ENCODE measurements at places on chromosomes 5 and 9.

DNA sequence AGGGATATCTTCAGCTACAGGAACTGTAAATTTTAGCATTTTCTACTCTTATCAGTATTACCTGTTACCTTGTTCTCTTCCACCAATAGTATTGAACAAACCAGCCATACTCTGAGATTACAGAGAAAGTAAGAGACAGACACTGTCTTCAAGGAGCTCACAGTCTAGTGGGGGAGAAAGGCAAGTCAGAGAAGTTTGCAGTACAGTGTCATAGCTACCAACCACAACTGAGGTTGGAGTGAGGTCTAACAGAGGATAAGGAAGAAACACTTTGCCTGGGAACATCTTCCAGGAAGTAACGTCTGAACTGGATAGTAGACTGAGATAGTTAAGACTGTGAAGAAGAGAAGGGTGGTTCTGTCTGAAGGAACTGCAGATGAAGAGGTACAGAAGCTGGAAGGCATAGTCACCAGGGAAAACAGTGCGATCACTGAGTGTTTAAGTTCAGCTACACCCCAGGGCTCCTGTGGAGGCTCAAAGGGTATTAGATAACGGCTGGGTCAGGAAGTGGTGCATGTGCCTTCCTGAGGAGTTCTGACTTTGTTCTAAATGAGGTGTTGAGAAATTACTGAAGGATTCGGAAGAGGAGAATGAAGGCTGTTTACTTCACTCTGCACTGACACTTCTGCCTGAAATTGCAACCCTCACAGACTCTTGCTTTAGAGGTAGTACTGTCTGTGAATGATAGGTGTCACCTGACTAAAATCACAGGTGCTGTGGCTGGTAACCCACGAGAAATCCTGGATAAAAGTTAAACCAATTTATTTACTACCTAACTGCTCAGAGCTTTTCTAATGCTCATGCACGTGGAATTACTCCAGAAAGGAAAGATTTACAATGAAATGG, 841.6 kb downstream of the MAT2B start:
- no peak for DNase-seq

DNA sequence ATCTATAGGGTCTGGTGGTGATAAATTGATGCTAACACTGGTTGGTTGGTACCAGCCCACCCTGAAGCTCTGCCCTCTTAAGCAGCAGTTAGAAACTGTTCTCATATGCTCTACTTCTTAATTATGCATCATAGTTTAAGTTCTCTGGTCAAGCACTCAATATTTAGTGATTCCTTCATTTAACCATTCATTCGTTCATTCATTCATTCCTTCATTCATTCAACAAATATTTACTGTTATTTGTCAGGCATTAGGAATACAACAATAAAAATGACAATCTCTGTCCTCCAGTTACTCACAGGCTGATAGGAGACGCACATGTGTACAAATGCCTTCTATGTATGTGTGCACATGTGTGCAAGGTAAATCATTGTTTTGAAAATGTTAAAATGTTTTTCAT, 54.6 kb downstream of the TRIM32 start:
- DNase-seq = no peak

DNA sequence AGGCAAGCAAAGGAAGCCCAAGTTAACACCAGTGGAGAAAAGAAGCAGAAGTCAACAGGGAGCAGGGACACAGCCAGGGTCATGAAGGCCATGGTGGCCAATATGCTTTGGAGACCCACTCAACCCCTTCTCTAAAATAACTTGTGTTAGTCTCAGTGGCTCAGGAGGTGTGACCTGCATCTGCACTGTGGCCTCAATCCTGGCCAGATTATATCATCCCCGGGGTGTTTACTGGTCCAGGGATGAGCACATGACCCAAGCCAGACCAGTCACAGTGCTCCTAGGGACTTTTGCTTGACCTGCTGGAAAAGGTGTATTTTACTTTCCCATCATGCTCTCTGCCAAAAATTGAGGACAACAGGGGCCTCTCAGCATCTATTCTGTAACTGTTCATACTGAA, 105.2 kb downstream of the DPYSL3 start:
- DNase-seq = no peak

GRCh38 chr5:78639791-78640190, 8.8 kb downstream of the LHFPL2 start:
- DNase-seq = no peak

DNA sequence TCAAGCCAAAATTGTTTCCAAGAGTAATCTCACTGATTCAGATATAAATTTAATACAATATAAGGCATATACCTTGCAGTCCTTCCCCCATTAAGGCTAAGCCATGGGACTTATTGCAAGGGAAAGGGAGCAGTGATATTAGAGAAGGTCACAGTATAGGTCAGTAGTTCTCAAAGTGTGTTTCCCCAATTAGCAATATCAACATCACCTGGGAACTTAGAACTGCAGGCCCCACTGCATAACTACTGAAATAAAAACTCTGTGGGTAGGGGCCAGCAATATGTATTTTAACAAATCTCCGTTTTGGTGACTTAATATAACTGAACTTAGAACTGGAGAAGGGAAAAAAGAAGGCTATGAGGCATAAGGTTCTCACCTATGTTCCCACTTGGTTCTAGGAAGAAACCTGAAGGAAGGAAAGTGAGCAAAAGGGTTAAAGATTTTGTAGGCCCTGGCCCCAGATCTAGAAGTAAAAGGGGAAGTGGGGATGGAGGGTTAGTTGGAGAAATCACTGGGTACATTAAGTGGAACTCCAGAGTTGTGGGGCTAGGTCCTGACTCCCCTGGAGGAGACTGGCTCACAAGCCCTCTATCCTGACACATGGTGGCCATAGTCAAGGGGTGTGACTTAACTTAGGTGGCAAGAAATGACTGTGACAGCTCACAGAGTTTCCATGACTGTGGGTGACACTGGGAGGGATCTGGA, 40.7 kb downstream of the WDR36 start:
- DNase-seq = no peak

DNA sequence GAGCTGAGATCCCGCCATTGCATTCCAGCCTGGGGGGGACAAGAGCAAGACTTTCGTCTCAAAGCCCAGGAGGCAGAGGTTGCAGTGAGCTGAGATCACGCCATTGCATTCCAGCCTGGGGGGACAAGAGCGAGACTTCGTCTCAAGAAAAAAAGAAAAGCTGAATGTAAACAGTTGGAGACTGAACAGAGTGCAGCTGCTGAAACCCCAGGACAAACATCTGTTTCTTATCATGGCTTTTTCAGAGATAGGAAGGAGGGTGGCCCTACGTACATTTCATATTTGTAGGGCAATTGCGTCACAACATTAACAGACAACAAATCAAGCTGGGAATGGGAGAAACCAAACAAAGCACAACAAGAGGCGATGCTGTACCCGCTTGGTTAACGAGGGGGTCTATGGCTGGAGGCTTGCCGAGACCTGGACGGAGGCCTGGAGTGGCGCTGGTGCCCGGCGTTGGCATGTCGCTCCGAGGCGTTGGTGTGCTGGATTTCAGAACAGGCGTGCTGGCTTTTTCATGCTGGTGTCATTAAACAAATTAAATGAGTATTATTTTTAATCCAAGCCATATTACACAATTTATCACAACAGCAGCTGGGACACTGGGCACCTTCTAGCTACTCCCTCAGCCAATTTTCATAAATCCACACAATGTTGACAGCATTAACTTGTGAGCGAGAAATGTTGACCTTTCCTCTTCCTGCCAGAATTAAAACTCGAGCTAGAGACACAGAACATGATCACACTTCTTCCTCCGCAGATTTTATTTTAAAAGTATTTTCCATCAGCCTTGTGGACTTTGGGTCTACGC, 76.1 kb downstream of the TLE1 start:
- peak; percentile 89 for DNase-seq

DNA sequence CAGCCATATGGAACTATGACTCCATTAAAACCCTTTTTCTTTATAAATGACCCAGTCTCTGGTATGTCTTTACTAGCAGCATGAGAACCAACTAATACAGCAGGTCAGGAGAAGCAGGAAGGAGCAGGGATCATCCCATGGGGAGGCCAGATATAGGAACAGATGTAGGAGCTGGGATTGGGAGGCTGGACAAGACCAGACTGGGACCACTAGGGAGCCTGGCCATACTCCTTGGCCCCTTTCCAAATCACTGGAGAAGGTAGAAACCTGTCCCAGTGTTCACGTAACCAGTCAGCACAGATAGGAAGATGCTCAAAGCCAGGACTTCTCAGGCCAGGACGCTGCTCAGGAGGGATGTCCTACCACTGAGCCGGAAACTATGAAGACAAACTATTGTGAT, 95.5 kb downstream of the LMX1B start:
- DNase-seq = no peak

DNA sequence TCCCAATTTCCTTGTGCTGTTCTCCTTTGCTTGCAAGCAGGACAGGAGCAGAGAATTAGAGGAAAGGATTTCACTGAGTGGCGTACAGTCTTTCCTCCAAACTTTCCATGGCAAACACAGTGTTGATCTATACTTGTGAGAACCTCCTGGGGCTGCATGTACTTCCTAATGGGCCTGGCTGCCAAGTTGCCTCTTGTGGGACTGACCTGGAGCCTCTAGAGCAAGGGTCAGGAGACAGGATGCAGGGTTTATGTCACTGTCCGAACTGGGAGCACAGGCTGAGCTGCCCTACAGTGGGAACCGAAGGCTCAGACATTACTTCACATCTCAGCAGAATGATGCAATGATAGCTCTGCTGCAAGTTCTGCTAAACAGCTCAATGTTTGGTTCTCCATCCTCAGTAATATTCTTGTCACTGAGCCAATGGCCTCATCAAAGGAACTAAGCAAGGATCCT, 102.3 kb downstream of the ENC1 start:
- peak; percentile 96 for DNase-seq

DNA sequence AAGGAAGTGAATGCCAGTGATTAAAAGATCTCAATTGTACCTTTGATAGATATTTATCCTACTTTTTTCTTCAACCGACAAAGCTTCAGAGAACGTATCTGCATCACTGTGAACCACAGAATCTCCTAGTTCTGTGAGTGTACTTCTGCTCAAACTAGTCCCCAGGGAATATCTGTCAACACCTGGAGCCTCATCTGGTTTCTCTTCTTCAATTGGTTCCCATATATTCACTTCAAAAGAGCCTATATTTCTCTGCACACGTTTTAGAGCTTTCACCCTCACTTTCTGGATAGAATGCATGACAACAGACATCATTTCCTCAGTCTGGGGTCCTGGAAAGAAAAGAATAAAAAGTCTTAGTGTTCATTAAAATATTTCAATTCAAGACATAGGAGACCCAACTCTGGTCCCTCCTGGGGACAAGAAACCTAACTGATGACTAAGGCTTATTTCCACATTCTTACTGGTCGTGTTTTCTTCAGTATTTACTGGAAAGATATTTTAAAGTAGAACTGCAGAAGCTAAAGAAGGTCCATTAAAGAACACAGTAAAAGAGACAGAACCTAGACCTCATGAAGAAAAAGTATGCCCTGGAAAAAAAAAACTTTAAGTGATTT, 64.3 kb downstream of the CPLANE1 start:
- DNase-seq = no peak

DNA sequence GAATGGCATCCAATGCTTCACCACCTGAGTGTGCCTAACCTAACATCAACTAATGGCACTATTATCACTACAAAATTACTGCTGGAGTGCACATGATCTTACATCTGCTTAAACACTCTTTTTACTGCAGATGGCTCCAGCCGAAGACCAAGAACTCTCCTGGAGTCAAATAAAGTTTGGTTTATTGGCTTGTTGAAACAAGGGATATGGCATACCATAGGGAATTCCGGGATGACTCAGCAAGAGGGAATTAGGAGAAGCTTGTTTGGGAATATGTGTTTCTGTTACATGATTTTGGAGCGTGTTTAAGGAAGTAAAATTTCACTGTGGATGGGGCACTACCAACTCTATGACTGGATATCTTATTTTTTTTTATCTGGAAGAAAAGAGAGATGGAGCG, 872.6 kb downstream of the DTWD2 start:
- no peak for DNase-seq

GRCh38 chr5:80937584-80938356, 22.4 kb upstream of the RASGRF2 start:
- peak; percentile 40 for DNase-seq

DNA sequence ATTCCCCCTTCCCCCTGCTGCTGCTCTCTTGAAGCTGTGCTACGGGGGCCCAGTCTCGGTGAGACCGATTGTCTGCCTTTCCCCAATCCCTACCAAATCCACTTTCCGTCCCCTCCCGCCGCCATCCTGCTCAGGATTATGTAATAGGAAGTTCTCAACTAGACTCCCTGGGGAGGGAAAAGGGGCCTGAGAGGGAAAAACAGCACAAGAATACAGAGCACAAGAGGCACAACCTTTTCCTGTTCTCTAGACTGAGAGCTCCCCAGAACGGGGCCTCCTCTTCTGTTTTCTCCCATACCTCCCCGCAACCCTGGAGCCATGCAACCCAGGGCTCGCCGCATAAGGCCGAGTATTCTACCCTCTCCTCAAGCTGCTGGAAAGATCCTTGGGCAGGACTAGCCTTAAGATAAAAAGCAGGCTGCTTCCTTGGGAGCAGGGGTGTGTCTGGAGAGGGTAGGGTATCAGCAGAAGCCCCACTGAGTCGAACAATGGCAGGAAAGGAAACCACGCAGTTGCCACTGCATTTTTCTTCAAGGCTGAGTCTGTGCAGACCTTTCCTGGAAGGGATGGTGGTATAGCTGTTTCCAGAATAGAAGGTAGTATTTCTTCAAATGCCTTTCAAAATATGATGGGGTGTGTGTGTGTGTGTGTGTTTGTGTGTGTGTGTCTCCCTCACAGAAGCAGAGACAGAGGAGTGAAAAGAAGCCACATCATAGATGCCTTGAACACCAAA, 12.9 kb downstream of the MYORG start:
- no peak for DNase-seq

DNA sequence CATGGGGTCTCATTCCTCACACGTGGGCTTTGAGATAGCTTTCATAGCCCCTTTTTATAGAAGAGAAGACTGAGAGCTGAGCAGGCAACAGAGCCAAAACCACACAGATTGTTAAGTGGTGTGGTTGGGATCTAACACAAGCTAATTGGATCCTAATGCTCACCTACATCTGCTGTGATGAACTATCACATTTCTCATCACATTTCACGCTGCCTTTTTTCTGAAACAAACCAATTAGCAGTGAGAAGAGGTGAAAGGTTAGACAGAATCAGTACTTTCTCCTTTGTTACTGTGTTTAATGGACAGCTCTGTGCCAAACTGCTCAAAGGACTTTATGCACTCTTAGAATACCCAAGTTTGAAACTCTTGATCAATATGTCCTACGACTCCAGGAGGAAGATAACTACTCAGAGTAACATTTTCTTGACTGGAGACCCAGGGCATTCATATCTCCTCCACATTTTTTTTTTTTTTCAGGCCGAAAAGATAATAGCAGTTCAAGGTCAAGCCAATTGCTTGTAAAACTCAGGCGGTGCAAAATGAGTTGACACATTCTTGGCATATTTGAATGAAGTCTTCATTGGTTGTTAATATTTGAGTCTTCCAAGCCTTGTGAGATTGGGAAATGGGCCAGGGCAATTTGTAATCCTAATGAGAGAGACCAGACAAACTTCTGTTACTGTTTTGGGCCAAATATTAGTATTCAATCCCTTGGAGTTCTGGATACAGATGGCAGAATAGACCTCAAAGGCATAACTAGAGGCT, 138.4 kb downstream of the KCTD16 start:
- peak; percentile 51 for DNase-seq

GRCh38 chr5:10469253-10470050, 27.8 kb downstream of the ROPN1L start:
- DNase-seq = peak; percentile 42

GRCh38 chr5:59766427-59767210, 126.9 kb downstream of the PDE4D start:
- DNase-seq = peak; percentile 71

Measured in iris pigment epithelial cell (primary cell).